Left colon (tissue), 2 donors: ENCODE measurements at places on chromosomes 7 and 10. TPM values are rescaled to one million over a fixed set of nuclear protein-coding genes. Genes with fewer than 3 reads are reported as not detected.

RBM20 gene
- 0.92 TPM for total RNA-seq

AKR1C2 gene
- total RNA-seq = 65.4 TPM

TMEM26 gene
- total RNA-seq = 0.40 TPM

SPDYE3 gene
- not detected for total RNA-seq

DNA sequence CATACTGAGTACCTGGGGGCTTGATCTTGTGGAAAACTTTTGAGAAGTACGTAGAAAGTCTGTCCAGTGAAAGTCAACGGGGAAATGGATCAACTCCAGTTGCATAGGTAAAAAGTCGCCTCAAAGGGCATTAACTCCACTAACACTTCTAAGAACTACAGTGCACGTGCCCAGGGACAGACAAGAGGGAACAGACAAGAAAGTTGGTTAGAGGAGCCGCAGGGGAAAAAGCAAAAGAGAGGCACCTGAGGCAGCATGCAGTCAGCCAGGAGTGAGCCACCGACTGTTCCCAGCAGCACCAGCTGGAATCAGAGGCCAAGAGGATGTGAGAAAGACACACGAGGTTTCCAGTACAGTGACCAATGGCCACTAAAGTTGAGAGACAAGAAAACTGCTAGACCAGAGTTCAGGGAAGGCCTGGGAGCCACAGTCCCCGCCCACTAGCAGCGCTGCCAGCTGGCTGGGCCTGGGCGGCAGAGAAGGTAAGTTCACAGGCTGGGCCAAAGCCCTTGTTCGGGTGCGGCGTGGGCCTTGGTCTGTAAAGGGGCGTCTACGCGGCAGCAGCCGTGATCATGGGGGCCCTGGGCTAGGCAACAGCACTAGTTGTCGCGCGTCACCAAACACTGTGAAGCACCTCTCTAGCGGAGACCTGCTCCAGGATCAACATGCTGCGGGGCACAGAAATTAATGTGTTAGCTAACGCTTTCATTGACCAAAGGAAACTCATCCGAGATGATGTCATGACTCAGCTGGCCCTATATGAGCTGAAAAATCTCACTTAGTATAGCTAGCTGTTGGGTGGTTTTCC, 14.0 kb downstream of the ITGB1 start:
- DNase-seq = peak; percentile 48

GRCh38 chr10:70557086-70557845, 45.3 kb downstream of the PRF1 start:
- DNase-seq = no peak

- no peak for DNase-seq
Observed at GRCh38 chr7:131327049-131327625, 539 bp upstream of the MKLN1 start.

BAG3 gene
- 26.4 TPM for total RNA-seq

GRID1 gene
- 1.0 TPM for total RNA-seq

PDE1C gene
- total RNA-seq = 2.1 TPM

MYL10 gene
- not detected for total RNA-seq

PNPLA8 gene
- 20.0 TPM for total RNA-seq

- no peak for DNase-seq
Observed at GRCh38 chr7:143217806-143218205, 4.0 kb upstream of the TAS2R40 start.

DNA sequence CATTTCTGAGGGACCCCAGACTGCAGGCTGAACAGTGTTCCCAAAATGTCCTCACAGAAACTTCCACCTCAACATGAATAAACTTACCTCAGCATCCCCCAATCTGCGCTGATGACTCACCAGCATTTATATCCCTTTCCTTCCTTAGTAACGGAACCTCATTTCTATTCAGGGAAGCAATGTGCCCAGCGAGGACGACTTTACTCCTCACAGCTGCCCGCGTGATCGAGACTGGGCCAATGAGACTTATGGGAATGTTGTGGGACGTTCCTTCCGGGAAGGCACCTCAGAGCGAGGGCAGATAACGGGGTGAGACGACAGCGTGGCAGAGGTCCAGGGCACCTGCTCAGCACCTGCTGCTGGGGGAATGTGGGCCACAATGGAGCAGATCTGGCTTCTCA, 73.1 kb upstream of the CAMK2B start:
- DNase-seq = no peak

- no peak for DNase-seq
Observed at GRCh38 chr10:24334279-24334939, 125.5 kb downstream of the KIAA1217 start.

IFIT1B gene
- total RNA-seq = not detected

SPOCK2 gene
- total RNA-seq = 2.3 TPM

DNA sequence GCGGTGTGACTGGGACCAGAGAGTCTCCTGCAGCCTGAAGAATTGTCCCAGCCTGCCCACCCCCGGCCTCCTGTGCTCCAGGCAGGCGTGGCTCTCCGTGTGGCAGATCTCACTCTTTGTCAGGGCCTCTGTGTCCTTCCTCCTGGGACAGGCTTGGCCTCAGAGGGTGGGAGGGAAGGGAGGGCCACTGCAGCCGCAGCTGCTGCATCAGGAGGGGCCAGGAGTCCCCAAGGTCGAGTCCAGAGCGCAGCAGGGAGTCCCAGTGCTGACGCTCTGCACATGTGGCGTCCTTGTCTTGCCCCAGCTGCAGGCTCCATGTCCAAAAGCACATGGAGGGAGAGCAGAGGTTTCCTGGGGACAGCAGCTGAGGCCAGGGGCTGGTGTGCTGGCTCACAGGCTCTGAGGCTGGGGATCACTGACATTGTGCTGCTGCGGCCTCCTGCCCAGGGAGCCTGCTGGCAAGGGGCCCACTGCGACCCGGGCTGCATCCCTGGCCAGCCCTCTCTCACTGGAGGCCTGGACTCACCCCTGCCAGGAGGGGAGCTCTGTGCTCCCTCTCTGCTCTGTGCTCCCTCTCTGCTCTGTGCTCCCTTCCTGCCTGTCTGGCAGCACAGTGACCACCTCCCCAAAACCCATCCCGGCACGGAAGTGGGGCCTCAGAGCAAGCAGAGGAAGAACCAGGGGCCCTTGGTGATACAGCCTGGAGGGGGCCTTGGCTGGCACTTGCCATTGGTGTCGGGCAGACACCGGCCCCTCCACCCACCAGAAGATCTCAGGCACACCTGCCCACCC, 114.6 kb upstream of the RET start:
- DNase-seq = no peak

CEP55 gene
- total RNA-seq = 2.0 TPM

SYCE1 gene
- not detected for total RNA-seq

DNA sequence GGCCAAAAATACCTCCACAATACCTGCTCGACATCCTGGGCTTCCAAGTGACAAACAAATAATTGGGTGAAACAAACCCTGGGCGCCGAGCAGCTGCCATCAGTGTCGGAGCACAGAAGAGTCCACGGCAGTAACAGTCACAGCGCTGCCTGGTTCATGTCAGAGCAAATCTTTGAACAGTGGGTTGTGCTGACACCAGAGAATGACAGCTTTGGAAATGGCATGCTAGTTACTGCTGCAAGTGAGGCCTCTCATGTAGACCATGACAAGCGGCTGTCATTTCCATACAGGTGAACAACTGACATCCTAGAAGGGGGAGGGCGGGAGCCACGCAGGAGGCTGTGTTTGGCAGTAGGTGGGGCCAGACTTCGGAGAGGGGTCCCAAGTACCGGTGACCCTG, 420.5 kb upstream of the GALNT17 start:
- no peak for DNase-seq

- no peak for DNase-seq
Observed at GRCh38 chr10:100303724-100304319, 17.3 kb upstream of the BLOC1S2 start.

GRCh38 chr7:3135626-3136025, 92.0 kb upstream of the CARD11 start:
- no peak for DNase-seq

ADIRF gene
- 147 TPM for total RNA-seq

- DNase-seq = no peak
Observed at GRCh38 chr10:93464776-93465388, 17.3 kb downstream of the MYOF start.

CTAGE4 gene
- total RNA-seq = 5.1 TPM

ARHGEF5 gene
- 73.8 TPM for total RNA-seq

DLX6 gene
- total RNA-seq = not detected

DNA sequence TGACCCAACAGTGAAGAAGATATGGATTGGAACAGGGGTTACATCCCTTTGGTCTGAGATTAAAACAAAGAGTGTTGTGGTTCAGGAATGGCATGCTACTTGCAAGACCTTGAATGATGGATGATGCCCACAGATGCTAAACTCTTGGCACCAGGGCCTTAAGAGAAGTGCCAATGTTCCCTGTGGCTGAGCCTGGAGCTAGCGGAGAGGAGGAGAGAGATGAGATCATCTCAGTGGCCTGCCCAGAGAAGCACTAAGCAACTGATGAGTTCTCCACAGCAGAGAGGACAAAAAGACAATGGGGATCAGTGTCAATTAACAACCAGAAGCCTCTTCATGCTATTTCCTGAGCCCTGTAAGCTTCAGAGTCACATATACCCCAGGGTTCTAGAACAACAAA, 97.8 kb downstream of the ELAPOR2 start:
- no peak for DNase-seq

AGMO gene
- 1.9 TPM for total RNA-seq

GRCh38 chr7:2863461-2864066, 19.5 kb upstream of the GNA12 start:
- peak; percentile 60 for DNase-seq

GRCh38 chr7:27154369-27154768, 2.0 kb upstream of the HOXA3 start:
- DNase-seq = peak; percentile 33

- DNase-seq = no peak
Observed at GRCh38 chr7:3641582-3641981, 340.5 kb downstream of the SDK1 start.

DNA sequence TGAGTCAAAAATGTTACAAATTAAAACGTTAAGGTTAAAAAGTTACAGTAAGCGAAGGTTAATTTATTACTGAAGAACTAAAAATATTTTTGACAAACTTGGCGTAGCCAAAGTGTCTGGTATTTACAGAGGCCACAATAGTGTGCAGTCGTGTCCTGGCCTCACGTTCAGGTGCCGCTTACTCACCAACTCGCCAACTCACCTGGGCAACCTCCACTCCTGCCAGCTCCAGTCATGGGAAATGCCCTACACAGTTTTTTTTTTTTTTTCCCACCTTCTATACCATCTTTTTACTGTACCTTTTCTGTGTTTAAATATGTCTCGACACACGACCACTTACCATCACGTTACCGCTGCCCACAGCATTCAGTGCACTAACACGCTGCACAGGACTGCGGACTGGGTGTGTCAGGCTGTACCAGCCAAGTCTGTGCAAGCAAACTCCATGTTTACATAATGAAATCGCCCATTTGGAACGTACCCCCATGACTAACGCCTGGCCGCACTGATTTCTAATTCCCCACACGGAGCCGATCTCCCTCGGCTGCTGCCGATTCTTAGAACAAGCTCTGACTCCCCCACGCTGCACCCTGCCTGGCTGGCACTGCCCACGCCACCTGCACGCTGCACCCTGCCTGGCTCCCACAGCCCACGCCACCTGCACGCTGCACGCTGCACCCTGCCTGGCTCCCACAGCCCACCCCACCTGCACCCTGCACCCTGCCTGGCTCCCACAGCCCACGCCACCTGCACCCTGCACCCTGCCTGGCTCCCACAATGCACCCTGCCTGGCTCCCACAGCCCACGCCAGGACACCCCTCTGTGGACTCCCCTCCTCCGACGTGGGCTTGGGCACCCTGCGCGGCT, 203.1 kb downstream of the ZMYND11 start:
- DNase-seq = peak; percentile 26

EPHB6 gene
- total RNA-seq = 3.2 TPM

DNA sequence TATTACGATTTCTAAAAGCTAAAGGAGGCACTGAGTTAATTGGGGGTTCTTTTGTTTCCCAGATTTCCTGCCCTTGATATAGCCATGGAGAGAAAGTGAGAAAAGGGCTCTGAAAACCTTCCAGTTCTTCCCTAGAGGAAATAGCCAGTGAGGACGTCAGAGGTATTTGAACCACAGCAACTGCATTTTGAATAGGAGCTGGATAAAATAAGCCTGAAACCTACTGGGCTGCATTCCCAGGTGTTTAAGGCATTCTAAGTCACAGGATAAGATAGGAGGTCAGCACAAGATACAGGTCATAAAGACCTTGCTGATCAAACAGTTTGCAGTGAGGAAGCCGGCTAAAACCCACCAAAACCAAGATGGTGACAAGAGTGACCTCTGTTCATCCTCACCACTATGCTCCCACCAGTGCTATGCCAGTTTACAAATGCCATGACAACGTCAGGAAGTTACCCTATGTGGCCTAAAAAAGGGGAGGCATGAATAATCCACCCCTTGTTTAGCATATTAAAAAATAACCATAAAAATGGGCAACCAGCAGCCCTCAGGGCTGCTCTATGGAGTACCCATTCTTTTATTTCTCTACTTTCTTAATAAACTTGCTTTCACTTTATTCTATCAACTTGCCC, 85.1 kb upstream of the FRMD4A start:
- DNase-seq = no peak

DNA sequence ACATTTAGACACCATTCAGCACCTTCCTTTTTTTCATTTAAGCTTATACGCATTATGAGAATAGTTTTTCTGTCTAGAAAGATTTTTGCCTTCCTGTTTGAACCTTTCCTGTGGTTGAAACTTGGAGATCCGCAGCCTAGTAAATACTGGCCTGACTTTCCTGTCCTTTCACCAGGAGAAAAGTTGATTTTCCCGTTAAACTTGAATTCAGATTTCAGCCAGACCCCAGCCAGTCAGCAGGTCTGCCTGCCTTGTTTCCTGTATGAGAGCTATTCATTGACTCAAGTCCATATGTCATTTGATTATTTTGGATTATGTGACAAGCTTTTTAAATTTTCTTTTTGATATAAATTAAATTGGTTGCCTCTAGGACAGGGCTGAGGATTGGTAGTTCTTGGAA, 71.5 kb downstream of the EVX1 start:
- DNase-seq = no peak

NKX1-2 gene
- total RNA-seq = not detected

- no peak for DNase-seq
Observed at GRCh38 chr10:17586821-17587234, 30.3 kb downstream of the HACD1 start.

DNA sequence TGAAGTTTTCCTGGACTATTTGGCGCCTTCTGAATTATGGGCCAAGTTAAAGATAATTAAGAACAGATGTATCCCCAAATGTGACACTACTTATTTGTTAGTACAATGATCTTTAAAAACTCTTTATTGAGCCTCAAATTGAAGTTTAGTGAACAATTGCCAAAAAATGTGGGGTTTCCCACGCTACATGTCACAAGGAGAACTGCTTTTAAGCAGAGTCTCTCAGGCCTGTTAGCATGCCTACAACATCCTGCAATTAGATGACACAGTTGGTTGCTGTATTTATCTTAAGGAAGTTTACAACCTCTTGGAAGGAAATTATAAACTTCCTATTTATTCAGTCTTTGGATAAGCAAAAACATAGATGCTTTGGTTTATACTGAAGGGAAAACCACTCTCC, 733.0 kb downstream of the TNS3 start:
- DNase-seq = no peak
